Stimulated activated CD8-positive, alpha-beta memory T cell treated with anti-CD3 and anti-CD28 coated beads, Interleukin-2, amount 100 ng/mL, for 48 hours (primary cell): ENCODE measurements at places on chromosomes 4 and X.

- no peak for DNase-seq
Measured at GRCh38 chr4:9808077-9808476, 26.6 kb downstream of the DRD5 start.

DNA sequence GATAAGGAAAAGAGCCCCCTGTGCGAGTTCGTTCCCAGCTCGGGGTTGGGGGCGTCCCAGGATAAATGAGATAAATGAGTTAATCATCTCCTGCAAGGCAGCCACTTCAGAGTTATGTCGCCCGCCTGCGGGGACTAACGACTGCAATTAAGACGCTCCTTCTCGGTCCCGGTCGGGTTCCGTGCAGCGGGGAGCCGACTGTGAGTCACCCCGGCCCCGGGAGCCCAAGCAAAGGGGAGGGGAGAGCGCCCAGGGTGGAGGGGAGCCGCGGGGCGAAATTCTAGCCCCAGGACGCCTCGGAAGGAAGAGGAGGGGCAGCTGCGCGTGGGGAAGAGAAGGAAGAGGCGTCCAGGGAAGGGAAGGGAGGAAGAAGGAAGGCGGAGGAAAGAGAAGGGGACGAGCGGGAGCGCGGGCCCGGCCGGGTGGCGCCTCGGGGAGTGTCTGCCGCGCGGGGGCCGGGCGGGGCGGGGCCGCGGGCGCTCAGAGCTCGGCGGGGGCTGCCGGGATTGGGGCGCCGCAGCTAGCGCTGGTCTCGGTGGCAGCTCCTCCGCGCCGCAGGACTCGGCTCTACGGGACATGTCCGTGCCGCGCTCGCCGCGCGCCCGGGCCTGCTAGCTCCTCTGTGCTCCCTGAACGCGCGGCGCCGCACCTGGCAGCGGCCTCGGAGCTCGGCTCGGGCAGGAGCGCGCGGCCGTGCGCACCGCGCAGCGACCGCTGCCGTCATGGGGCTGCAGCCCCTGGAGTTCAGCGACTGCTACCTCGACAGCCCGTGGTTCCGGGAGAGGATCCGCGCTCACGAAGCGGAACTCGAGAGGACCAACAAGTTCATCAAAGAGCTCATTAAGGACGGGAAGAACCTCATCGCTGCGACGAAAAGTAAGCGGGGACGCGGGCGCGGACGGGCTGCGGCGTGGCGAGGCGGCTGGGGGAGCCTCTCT, at the start of gene ARHGAP10:
Gene ARHGAP10 (plus strand): TSS at position 509 of the 938 bp plus-strand sequence. CDS start 214 bp downstream, at position 723.
- peak; percentile 54 for DNase-seq

DNA sequence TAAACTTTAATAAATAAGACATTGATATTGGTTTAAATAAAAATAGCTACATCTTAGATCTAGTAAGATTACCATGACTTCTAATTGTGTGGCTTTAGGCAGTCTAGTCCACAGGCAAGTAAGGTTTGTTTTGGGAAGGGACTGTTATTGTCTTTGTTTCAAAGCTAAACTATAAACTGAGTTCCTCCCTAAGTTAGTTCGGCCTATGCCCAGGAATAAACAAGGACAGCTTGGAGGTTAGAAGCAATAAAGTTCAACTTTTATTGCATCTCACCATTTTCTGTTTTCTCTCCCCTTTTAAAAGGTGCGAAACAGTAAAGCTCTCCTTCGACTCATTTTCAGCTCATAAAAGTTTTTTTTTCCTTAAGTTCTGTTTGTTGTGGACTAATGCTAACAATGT, 70.4 kb upstream of the S100G start:
- no peak for DNase-seq

DNA sequence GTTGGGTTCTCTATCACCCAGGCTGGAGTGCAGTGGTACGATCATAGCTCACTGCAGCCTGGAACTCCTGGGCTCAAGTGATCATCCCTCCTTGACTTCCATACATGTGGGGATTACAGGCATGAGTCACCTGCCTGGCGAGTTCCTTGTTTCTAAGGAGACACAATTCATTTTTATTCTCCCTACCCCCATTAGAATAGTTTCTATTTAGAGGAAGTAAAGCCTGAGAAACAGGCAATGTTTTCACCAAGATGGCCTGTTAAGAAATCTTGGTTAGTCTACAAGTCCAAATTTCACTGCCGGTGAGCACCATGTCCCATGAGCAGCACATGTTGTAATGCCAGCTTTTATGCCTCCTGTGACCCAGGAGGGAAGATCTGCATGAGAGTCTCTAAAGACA, 5.7 kb downstream of the CYBB start:
- no peak for DNase-seq

- no peak for DNase-seq
Measured at GRCh38 chr4:185066179-185066578, 47.9 kb downstream of the HELT start.

GRCh38 chr4:90421161-90421560, 294.0 kb downstream of the CCSER1 start:
- DNase-seq: no peak

- no peak for DNase-seq
Measured at GRCh38 chr4:148207068-148207467, 235.1 kb downstream of the NR3C2 start.

GRCh38 chr4:183766140-183766539, 107.0 kb downstream of the TRAPPC11 start:
- DNase-seq: no peak

- DNase-seq: no peak
Measured at GRCh38 chr4:122703868-122704267, 28.6 kb upstream of the BBS12 start.

GRCh38 chr4:74546057-74546456, 101.1 kb downstream of the AREG start:
- no peak for DNase-seq

DNA sequence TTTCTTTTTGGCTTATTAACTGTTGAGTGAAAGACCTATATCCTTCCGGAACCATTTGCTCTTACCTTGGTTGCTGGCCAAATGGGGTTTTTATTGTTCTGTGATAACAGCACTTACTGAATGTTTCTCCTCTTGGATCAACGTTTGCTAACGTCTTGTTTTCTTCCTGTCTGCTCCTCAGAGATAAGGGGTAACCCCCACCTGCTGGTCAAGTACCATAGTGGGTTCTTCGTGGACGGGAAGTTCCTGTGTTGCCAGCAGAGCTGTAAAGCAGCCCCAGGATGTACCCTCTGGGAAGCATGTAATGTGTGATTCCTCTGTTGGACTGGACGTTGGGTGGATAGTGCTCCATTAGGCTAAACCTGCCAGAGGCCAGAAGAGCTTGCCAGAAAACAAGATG, 15.3 kb downstream of the BMX start:
- no peak for DNase-seq

DNA sequence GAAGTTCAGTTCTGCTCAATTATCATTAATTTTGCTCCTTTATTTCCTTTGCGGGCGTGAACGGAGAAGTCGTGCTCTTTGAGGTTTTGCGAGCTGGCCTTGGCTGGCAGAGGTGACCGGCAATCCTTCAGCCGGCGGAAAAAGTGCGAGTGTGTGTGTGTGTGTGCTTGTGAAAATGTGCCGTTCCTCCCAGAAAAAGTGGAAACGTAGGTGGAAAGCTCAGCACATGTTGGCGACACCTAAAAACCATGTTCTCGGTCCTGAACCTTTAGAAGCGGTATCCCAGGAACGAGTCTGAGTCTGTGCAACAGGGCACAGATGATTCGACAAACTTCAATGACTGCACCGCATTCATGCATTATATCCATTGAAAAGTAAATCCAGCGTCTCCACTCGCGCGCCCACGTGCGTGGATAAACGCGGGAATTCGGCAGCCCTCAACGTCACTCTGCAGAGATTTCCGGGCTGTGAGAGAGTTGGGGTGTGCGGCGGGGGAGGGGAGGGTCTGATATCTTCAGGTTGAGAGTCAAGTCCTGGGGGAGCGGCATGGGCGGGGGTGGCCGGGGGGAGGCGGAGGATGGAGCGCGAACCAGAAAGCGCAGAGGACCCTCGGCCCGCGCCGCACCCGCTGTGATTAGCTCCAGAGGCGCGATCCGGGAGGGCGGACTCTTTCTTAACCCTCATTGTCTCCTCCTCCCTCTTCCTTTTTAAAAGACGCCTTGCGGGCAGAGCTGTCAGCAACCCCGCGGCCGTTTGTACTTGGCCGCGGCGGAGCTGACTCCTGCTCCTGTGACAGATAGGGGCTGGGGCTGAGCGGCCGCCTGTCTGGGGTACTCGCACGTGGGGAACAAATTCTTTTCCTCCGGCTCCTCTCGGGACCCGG, at the start of gene SHISA3:
Gene SHISA3 (plus strand): TSS at position 737 of the 883 bp plus-strand sequence. CDS start 569 bp downstream, outside the sequence.
- DNase-seq: no peak

DNA sequence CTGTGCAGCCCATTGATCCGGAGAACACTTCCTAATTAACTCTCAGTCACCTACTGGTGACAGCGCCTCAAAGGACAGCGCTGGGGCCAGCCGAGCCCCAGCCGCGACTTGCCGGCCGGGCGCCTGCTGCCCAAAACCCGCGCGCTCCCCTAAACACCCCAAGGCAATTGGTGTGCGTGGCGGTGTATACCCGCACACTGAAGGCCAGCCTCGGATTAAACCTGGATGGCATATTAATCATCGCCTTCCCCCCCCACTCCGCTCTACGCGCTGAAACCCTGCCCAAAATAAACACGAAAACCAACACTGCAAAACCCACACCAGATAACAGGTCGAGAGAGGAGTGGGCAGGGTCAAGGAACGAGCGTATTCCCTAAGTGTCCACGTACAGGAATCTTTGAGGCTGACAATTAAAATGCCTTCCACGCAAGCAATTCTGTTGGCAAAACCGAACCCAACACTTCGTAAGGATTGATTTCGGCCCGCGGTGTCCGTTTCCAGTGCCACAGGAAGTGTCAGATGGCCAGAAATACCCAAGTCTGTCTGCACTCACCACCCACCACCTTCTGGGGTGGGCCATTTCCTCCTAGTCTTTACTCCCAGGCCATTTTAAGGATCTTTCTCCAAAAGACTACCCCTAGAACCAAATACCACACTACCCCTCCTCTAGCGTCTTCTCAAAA, 2.7 kb downstream of the BCOR start:
- DNase-seq: no peak

- DNase-seq: no peak
Measured at GRCh38 chr4:78951862-78952472, 12.7 kb upstream of the PAQR3 start.
